Large intestine (tissue), 12 donors: ENCODE measurements at places on chromosomes 6 and 20. TPM values are rescaled to one million over a fixed set of nuclear protein-coding genes. Genes with fewer than 3 reads are reported as not detected.
A peak's percentile ranks its signal among the peaks of the same experiment; 100 is the strongest.

BMP7 gene
- polyA plus RNA-seq, result 3.0 TPM

HRH3 gene
- 0.33 TPM for polyA plus RNA-seq

SLC52A3 gene
- 11.3 TPM for polyA plus RNA-seq

SLC13A3 gene
- 3.7 TPM for polyA plus RNA-seq

DNA sequence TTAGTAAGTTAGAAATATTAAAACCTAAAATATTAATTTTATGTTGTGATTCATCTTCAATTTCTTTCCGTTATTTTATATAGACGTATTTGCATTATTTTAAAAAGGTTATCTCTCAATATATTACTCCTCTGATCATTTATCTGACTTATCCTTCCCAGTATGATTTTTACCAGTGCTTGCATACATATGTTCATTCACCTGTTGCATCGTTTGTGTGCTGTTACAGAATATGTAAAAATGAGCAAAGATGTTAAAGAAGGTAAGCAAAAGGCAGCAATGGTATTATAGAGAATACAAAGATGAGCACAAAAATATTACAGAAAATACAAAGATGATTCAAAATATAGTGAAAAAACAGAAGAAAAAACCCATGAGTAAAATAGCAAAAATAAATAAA lies 48.9 kb downstream of the SYCP2 start:
- DNase-seq, result no peak

- DNase-seq, result no peak
Measured at GRCh38 chr6:107668743-107669474, 155.2 kb downstream of the SCML4 start.

DNA sequence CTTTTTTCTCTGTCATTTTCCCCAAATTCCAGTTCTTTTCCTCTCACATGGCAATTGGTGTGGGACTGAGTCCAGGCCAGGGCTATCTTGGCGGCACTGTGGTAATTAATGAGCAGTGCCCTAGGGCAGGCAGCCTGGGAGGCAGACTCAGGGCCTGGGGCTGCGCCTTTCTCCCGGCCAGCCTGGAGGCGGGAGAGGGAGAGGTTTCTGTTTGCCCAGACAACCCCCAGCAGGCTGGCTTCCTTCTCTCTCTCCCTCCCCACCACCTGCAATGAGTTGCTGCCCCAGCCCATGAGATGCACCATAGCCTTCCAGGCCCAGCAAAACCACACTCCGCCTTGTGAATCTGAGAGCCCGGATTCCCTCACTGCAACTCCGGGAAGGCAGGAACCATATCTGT lies 15.1 kb upstream of the CCDC167 start:
- no peak for DNase-seq

DNA sequence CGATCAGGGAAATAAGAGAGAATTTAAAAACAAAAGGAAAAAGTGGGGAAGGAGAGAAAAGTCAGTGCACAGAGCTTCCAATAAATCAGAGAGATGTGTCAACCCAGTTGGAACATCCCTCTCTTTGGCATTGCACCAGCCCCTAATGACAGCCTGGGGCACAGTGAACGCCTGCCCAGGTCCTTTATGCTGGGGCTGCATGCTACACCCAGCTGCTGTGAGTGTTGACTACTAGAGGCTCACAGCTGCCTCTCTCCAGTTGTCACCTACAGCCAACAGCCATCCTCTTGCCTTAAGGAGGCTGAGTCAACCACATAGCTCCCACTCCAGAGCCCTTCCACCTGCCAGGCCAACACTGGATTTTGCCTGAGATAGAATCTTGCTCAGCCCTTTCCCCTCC lies 19.0 kb downstream of the OR2H2 start:
- DNase-seq, result no peak

GRCh38 chr20:36850759-36851158 lies 25.2 kb upstream of the TLDC2 start:
- no peak for DNase-seq

DNA sequence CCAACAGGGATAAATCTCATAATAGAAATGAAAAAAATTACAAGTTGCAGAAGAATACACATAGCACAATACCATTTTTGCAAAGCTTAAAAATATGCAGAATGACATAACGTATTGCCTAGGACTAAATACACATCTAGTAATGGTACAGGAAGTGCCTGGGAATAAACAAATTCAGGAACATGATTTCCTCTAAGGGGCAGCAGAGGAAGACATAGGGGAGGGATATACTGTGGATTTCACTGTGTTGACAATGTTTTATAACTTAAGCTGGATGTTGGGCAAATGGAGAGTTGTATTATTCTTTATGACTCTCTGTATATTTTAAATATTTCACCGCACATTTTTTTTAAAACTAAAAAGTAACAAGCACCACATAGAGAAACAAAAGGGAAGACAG lies 5.6 kb upstream of the GLO1 start:
- no peak for DNase-seq

- peak; percentile 18 for DNase-seq
Measured at GRCh38 chr20:8094415-8094818, 37.6 kb upstream of the PLCB1 start.

GRCh38 chr6:134235937-134236751 lies 81.8 kb downstream of the SGK1 start:
- DNase-seq, result no peak

GRCh38 chr6:6998194-6998569 lies 109.6 kb upstream of the RREB1 start:
- no peak for DNase-seq

DNA sequence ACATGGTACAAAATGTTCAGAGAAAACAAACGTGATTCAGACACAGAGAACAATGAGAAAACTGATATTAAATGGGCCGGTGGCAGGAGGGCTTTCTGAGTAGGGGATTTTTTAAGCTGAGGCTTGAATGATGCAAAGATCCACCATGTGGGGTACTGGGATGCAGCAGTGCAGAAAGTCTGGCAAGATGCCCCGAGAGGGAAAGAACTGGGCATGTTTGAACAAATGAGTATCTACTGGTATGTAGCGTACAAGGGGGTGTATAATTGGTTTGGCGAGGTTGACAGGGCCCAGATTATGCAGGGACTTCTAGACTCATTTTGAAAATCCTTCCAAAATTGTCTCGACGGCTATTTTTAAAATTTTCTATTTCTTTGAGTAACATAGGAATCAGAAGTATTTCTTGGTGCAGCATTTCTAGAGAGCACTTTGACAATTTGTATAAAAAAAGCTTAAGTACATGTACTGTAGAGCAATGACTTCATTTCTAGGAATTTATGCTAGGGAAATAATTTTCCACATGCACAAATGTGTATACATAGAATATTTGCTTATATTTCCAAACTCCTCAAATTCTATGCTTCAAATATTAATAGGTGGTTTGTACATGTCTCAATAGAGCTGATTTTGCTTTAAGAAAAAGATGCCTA lies 119.6 kb upstream of the DOK5 start:
- DNase-seq, result no peak

DNA sequence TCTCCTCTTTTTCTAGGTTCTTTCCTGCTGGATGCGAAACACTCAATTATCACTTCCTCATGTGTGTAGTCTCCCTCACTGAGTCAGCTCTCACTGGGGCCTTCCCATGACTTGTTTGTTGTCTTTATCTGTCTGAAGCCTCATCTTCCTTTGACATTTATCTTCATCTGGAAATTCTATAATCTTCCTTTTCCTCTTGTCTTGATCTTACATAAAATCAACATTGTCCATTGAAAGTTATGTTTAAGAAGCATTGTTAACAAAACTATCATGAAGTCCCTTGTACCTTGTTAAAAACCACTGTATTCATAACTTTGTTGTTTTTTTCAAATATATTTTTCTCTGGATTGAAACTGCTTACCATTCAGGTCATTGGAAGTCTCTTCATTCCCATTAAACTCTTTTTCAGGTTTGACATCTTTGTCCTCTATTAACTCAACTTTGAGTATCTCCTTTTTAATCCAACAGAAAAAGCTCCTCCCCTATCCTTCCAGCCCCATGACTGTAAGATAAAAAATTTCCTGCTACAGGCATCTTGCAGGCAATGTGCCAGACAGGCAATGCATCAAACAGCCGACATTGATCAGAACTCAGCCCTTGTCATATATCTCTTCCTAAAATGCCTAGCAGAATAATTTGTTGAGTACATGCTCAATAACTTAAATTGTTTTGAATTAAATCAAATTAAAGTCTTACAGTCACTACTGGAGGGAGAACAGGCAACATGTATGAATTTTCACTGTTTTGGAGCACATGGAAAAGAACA lies 34.8 kb downstream of the MYLIP start:
- no peak for DNase-seq

DNA sequence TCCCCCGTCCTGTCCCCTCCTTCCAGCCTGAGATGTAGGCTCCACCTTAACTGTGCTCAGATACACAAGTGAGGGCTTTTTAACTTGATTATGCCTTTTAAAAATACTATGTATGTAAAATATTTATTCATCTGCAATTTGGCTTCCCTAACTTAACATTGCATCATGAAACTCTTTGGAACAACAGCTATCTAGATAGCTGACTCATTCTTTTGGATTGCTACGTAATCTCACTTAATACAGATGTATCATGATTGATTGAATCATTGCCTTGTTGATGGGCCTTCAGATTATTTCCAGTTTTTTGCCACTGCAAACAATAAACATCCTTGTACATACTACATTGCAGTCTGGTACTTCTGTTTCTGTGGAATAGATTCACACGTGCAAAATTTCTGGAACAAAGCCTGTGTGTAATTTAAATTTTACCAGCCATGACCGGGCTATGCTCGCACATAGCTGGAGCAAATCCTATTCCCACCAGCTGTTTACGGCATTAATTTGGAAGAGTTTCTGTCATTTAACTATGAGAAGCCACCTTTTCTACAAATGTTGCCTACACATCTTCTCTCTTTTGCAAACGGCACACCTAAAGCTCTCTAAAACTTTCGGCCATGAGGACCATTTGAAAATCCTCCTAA lies 6.5 kb downstream of the PRND start:
- no peak for DNase-seq

DNA sequence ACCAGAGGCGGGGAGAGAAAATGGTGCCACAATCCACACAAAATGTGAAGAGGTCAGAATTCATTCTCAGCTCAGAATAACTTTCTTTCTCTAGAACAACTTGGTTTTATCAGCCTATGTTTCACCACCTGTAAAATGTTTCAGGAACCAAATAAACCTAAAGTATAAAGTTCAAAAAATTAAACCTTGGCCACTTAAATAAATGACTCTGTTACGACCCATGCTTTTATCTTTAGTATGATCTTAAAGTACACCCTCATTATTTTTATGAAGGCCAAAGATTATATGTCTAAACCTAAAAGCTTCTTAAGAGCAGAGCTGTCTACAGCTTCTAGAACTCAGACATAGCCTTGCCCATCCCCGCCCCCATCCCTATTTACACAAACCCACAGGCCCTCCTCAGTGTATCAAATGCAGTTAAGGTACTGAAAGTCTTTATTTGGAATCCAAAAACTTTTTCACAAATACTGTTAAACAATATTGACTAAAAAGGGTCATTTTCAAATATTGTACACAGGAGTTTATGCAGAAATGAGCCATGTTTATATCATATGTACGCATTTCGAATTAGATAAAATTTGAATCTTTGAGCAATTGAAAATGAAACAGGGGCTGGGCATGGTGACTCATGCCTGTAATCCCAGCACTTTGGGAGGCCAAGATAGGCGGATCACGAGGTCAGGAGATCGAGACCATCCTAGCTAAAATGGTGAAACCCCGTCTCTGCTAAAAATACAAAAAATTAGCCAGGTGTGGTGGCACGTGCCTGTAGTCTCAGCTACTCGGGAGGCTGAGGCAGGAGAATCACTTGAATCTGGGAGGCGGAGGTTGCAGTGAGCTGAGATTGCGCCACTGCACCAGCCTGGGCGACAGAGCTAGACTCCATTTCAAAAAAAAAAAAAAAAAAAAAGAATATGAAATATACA lies 5.7 kb upstream of the NHSL1 start:
- no peak for DNase-seq

DNA sequence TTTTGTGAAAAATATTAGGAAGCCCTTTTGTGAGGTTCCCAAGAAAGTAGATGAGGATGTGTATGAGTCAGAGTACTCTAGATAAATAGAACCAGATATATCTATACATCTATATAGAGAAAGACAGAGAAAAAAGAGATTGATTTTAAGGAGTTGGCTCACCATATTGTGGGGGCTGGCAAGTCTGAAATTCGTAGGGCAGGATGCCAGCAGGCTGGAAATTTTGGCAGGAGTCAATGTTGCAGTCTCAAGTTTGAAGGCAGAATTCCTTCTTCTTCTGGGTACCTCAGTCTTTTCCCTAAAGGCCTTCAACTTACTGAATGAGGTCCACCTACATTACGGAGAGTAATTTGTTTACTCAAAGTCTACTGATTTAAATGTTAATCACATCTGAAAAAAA lies 65.3 kb upstream of the SAMD3 start:
- no peak for DNase-seq
